GM12892 (cell line): ENCODE measurements at places on chromosomes 3 and 15.

GRCh38 chr3:141737093-141737492 lies 1.0 kb upstream of the RNF7 start:
- peak; percentile 2 for DNase-seq

GRCh38 chr3:18847583-18848197 lies 300.6 kb upstream of the KCNH8 start:
- no peak for DNase-seq

DNA sequence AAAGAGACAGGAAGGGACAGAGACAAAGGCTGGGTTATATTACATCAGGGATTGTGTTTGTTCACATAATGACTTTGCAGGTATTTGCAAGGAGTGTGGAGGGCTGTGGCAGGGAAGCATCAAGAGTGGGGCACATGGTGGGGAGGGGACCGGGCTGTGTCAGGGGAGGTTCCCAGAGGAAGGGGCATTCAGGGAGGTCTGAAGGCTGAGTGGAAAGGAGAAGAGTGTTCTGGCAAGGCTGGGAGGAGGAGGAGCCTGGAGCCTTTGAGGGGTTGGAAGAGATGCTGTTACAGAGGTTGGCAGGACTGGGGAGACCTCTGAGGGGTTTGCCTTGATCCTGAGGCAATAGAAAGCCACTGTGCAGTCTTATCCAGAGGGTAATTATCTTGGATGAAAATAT lies 49.4 kb downstream of the EXOG start:
- no peak for DNase-seq

- no peak for DNase-seq
These were observed 1.0 kb downstream of the NGRN start for GRCh38 chr15:90266485-90266884.

GRCh38 chr3:45758871-45759270 lies 37.5 kb downstream of the SLC6A20 start:
- DNase-seq: no peak

DNA sequence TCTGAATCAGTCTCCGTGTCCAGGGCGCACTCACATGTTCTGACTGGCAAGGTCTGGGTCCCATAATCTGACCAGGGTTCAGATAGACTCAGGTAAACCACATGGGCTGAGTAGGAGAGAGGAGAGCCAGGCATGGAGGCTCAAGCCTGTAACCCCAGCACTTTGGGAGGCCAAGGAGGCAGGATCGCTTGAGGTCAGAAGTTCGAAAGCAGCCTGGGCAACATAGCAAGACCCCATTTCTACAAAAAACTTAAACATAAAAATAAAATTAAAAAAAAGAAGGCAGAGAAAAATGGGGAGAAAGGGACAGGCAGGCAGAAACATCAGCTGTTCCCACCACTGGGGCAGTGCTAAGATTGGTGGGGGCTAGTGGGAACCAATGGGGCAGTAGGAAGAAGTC lies 5.4 kb downstream of the TMEM43 start:
- no peak for DNase-seq

DNA sequence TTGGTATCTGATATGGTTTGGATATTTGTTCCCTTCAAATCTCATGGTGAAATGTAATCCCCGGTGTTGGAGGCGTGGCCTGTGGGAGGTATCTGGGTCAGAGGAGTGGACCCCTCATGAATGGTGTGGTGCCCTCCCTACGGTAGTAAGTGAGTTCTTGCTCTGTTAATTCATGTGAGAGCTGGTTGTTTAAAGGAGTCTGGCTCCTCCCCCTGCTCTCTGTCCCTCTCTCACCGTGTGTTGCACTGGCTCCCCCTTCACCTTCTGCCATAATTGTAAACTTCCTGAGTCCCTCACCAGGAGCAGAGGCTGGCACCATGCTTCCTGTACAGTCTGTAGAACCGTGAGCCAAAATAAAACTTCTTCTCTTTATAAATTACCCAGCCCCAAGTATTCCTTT lies 246.9 kb upstream of the AGTR1 start:
- no peak for DNase-seq

- no peak for DNase-seq
These were observed 48.4 kb downstream of the GOLIM4 start for GRCh38 chr3:168047190-168047795.

DNA sequence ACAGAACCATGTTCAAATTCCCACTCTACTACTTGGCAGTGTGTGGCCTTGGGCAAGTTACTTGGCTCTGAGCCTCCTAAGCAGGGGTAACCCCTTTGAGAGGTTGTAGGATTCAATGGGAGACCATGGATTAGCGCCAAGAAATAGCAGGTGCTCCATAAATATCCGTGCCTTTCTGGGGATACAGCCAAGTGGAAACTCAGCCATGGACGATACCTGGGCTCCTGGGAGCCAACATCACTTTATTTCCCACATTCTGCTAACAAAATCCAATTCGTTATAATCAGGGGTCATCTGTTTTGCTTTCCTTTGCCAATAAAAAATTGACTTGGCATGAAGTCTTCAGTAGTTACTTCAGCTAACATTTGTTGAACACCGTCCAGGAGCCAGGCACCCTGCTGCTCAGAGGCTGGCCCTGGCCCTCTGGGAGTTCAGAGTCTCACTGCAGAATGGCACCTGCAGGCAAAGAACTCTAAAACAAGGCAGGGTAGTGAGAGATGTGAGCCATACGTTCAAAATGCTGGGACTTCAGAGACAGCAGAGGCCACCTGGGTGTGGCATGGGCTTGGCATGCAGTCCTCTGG lies 42.3 kb downstream of the ZDHHC19 start:
- DNase-seq: no peak

- no peak for DNase-seq
These were observed 165.1 kb upstream of the GOLIM4 start for GRCh38 chr3:168260859-168261258.

- no peak for DNase-seq
These were observed 516.7 kb upstream of the MDFIC2 start for GRCh38 chr3:70829092-70829491.

- no peak for DNase-seq
These were observed 14.7 kb downstream of the IGSF11 start for GRCh38 chr3:119019767-119020518.

DNA sequence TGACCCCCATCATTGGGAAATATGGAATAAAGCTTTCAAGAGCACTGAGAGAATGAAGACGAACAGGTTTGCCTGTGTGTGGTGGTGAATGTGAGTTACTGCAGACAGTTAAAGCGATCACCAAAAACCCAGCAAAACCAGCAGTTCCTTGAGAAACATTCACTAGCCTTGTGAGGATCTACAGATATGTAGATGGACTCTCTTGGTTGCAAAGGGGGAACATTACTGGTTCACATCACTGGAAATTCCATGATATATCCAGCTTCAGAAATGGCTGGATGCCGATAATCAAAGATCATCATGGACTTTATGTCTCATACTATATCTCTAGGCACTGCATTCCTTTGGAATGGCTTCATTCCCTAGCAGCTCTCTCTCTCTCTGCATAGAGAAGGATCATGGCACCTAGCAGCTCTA lies 10.2 kb upstream of the HERC1 start:
- no peak for DNase-seq
